ENCODE measurements at places on chromosomes 3 and 15.

- H3K4me1 ChIP-seq = peaks cover 28% of the 10 kb centered on the region
- no peak overlapping the region for H3K27ac ChIP-seq
- H3K36me3 ChIP-seq = no peaks in the 10 kb centered on the region
- H3K4me3 ChIP-seq = no peak overlapping the region
- no peak for DNase-seq
These were observed 85.8 kb downstream of the PPCDC start for GRCh38 chr15:75109021-75109735.

GRCh38 chr3:128610451-128611070 lies 40.1 kb downstream of the RPN1 start:
- no peaks in the 10 kb centered on the region for H3K4me1 ChIP-seq
- no peaks in the 10 kb centered on the region for H3K27me3 ChIP-seq
- H3K4me3 ChIP-seq = no peak overlapping the region
- DNase-seq = no peak
- H3K27ac ChIP-seq = no peak overlapping the region

DNA sequence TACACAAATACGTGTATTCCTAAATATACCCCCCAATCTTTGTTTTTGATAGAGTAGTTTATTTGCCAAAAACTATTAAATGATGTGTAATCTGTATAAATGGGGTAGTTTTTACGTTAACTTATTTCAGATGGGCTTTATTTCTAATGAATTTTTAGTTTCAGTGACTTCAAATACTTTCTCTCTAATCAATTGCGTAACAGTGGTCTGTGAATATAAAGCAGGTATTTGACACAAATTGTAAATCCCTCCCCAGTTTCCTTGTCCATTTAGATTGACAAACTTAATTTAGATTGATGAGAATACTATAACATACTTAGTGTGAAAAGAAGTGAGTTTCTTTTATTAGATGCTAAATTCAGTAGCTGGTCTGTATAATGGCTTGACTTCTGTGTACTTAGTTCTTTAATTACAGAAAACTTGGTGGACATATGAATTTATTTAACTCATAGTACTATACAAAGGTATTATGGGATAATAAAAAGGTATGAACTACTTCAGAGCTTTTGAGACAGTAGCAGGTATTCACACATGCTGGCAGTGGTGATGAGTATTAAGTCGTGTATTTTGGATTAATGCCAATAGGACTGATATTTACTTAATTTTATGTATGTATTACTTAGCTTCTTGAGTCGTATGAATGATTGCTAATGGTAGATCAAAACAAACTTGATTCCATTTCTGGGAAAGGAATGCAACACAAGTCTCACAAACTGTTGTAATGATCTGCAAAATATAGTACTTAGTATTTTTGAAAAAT lies 81.6 kb downstream of the STT3B start:
- H3K4me3 ChIP-seq = no peak overlapping the region
- DNase-seq = no peak
- H3K4me1 ChIP-seq = peaks cover 48% of the 10 kb centered on the region
- no peak overlapping the region for H3K27ac ChIP-seq
- H3K36me3 ChIP-seq = peaks cover 48% of the 10 kb centered on the region
- H3K27me3 ChIP-seq = no peaks in the 10 kb centered on the region

- H3K36me3 ChIP-seq = no peaks in the 10 kb centered on the region
- no peak overlapping the region for H3K4me3 ChIP-seq
- H3K4me1 ChIP-seq = no peaks in the 10 kb centered on the region
- DNase-seq = no peak
- peaks cover 11% of the 10 kb centered on the region for H3K27me3 ChIP-seq
- H3K27ac ChIP-seq = no peak overlapping the region
These were observed 543 bp downstream of the TMEM202 start for GRCh38 chr15:72398648-72399047.

DNA sequence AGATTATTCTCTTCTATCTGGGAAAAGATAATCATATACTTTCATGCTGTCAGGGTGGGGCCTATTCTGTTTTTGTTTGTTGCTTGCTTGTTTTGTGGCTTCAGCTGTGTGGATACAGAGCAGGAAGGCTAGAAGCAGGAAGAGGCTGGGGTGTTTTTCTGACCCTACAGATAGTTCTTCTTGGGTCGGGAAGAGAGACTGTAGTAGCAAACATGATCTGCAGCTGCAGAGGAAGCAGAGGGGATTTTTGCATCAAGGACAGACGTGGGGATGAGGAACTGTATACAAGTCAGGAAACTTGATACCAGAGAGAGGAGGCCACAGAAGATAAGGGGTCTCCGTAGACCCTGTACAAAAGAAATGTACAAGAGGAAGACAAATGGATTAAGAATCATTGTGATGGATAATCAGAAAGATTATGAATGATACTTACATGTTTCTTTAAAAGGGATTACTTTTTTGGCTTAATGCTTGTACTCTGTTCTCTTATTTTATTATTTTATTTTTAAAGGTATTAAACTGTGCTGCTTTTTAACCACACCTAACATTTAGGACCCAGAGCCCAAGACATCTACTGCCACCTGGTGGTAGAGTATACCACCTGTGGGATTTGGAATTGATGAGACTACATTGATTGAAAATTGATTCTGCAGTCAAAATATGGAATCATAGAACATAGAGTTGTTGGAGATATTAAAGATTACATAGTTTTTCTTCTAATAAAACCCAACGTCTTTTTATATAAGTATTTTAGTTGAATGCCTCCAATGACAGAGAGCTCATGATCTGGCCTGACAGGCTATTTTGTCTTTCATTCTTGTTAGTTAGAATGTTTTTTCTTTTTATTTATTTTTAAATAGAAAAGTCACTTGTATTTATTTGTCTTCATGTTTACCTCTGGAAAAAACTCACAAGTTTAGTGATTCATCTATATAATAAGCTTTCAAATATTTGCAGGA lies 87.3 kb upstream of the ROPN1 start:
- DNase-seq = peak; percentile 28
- no peak overlapping the region for H3K4me3 ChIP-seq
- H3K4me1 ChIP-seq = no peaks in the 10 kb centered on the region
- H3K27me3 ChIP-seq = peaks cover 14% of the 10 kb centered on the region
- H3K27ac ChIP-seq = no peak overlapping the region
- no peaks in the 10 kb centered on the region for H3K36me3 ChIP-seq

GRCh38 chr15:43225201-43225949 lies 4.6 kb upstream of the EPB42 start:
- no peak overlapping the region for H3K27ac ChIP-seq
- no peak overlapping the region for H3K4me3 ChIP-seq
- H3K36me3 ChIP-seq = no peaks in the 10 kb centered on the region
- peaks cover 6% of the 10 kb centered on the region for H3K27me3 ChIP-seq

DNA sequence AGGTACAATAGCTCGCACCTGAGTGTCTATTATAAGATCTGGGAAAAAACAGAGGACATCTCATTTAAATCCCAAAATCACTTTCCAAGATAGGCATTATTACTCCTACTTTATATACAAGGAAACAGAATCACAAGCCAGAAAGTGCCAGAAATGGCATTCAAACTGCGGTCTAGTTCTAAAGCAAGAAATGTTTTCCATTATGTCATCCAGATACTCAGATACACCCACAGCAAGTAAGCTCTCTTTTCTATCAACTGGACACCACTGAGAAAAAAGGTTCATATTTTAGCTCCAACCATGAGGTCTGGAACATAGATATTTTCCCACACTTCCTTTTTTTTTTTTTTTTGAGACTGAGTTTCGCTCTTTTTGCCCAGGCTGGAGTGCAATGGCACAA lies 8.1 kb downstream of the SLC33A1 start:
- H3K4me3 ChIP-seq = no peak overlapping the region
- peaks cover 47% of the 10 kb centered on the region for H3K4me1 ChIP-seq
- peaks cover 21% of the 10 kb centered on the region for H3K36me3 ChIP-seq
- no peaks in the 10 kb centered on the region for H3K27me3 ChIP-seq
- DNase-seq = no peak

- H3K4me3 ChIP-seq = no peak overlapping the region
- H3K27me3 ChIP-seq = no peaks in the 10 kb centered on the region
These were observed 145.3 kb downstream of the CD47 start for GRCh38 chr3:107945417-107946094.

- H3K27me3 ChIP-seq = peaks cover 5% of the 10 kb centered on the region
- peak; percentile 76 for DNase-seq
- no peaks in the 10 kb centered on the region for H3K36me3 ChIP-seq
- H3K4me3 ChIP-seq = no peak overlapping the region
- peaks cover 39% of the 10 kb centered on the region for H3K4me1 ChIP-seq
- H3K27ac ChIP-seq = peak overlapping the region; percentile 74
These were observed 50.0 kb upstream of the DGKG start for GRCh38 chr3:186411994-186412393.

DNA sequence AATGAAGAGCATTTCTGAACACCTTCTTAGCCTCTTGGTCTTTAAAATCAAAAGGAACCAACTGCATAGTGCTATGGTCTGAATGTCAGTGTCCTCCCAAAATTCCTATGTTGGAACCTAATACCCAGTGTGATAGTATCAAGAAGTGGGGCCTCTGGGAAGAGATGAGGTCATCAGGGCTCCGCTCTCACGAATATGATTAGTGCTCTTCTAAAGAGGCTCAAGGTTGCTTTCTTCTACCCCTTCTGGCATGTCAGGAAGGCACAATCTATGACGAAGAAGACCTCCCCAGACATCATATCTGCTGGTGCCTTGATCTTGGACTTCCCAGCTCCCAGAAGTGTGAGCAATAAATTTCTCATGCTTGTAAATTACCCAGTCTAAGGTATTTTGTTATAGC lies 209.5 kb downstream of the MAGI1 start:
- H3K36me3 ChIP-seq = no peaks in the 10 kb centered on the region
- H3K4me1 ChIP-seq = no peaks in the 10 kb centered on the region
- no peak for DNase-seq
- H3K4me3 ChIP-seq = no peak overlapping the region

- H3K36me3 ChIP-seq = no peaks in the 10 kb centered on the region
- no peak overlapping the region for H3K27ac ChIP-seq
- H3K27me3 ChIP-seq = no peaks in the 10 kb centered on the region
- no peak overlapping the region for H3K4me3 ChIP-seq
- DNase-seq = no peak
These were observed 65.8 kb upstream of the CADPS start for GRCh38 chr3:62940771-62941563.

- peaks cover 66% of the 10 kb centered on the region for H3K36me3 ChIP-seq
- H3K27ac ChIP-seq = peak overlapping the region; percentile 43
- peaks cover 60% of the 10 kb centered on the region for H3K4me1 ChIP-seq
- H3K27me3 ChIP-seq = no peaks in the 10 kb centered on the region
- H3K4me3 ChIP-seq = no peak overlapping the region
- DNase-seq = no peak
These were observed 22.1 kb downstream of the UBE3A start for GRCh38 chr15:25416693-25417092.

- no peaks in the 10 kb centered on the region for H3K36me3 ChIP-seq
- H3K27me3 ChIP-seq = no peaks in the 10 kb centered on the region
- H3K4me3 ChIP-seq = peak overlapping the region; percentile 97
- no peak for DNase-seq
- peak overlapping the region; percentile 70 for H3K27ac ChIP-seq
These were observed 1.1 kb downstream of the HYAL3 start for GRCh38 chr3:50297896-50298725.

- H3K27ac ChIP-seq = no peak overlapping the region
- no peaks in the 10 kb centered on the region for H3K36me3 ChIP-seq
- peaks cover 5% of the 10 kb centered on the region for H3K4me1 ChIP-seq
These were observed 41.4 kb downstream of the UBE2E2 start for GRCh38 chr3:23244324-23245041.

DNA sequence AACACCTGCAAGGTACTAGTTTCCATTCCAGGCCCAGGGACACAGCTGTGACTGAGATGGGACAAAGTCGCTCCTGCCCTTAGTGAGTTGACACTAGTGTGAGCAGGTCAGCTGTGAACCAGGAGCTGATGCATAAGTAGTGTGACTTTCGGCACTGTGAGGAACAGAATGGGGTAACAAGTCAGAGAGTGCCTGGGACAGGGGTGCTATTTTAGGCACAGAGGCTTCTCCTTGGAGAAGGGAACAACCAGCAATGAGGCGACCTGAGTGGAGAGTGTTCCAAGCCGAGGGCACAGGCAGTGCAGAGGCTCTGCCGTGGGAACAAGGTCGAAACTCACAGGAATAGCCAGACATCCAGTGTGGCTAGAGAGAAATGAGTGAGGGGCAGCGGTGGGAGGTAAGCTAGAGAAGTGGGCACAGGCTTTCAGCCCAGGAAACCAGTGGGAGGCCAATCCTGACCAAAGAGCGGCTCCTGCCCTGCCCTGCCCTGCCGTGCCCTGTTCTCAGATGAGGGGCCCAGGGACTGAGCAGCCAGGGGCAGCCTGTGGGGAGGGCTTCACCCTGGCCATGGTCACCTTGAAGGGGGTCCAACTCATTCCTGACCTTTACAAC lies 14.2 kb downstream of the DNAH1 start:
- no peak overlapping the region for H3K4me3 ChIP-seq
- no peaks in the 10 kb centered on the region for H3K4me1 ChIP-seq
- no peaks in the 10 kb centered on the region for H3K27me3 ChIP-seq
- H3K27ac ChIP-seq = no peak overlapping the region

DNA sequence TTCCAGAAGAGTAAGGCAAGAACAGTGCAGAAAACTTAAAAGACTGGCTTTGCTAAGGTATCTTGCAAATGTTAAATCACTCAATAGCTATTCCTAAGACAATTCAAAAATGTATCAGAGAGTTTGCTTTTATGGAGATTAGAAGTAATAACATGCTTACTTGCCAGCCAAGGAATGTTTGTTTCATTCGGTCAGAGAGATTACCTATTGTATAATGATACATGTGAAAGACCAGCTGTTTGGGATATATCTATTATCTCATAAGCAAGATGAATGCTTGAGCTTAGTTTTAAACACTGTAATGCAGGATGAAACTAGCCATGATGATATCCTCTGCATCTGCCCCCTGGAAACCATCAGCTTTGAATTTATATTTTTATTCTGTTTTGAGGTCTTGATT lies 70.7 kb downstream of the MAP2K5 start:
- no peaks in the 10 kb centered on the region for H3K4me1 ChIP-seq
- peaks cover 2% of the 10 kb centered on the region for H3K36me3 ChIP-seq
- DNase-seq = no peak
- no peaks in the 10 kb centered on the region for H3K27me3 ChIP-seq

GRCh38 chr3:195182470-195182795 lies 88.5 kb downstream of the XXYLT1 start:
- no peaks in the 10 kb centered on the region for H3K27me3 ChIP-seq
- peak; percentile 38 for DNase-seq
- peaks cover 2% of the 10 kb centered on the region for H3K36me3 ChIP-seq
- peak overlapping the region; percentile 57 for H3K27ac ChIP-seq
- no peak overlapping the region for H3K4me3 ChIP-seq

- peaks cover 7% of the 10 kb centered on the region for H3K27me3 ChIP-seq
- H3K4me1 ChIP-seq = peaks cover 14% of the 10 kb centered on the region
- DNase-seq = peak; percentile 65
These were observed 185.8 kb upstream of the CFAP20DC start for GRCh38 chr3:59235634-59236012.

DNA sequence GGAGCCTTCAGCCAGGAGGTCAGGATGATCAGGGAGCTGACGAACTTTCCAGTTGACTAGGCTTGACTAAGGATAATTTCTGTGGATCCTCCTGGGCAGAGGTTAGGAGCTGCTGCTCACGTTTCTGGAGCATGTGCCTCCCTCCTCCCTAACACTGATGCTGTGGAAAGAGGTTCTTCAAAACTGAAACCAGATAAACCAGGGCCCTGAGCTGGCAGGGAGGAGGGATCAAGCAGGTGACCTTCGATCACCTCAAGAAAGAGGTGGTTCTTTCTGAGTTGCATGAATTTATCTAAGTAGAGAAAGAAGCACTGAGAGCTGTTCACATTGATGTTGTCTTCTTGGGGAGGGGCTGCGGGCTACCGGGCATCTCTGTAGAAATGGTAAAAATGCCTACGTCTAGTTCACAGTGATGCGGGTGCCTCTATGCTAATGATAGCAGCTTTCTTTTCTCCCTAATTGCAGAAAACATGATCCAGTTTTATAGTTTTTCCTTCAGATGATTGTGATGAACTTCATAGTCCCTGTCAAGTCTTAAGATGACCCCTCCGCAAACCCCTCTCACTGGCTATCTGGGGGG lies 332.7 kb upstream of the LRRFIP2 start:
- peaks cover 28% of the 10 kb centered on the region for H3K27me3 ChIP-seq
- H3K36me3 ChIP-seq = no peaks in the 10 kb centered on the region
- DNase-seq = no peak
